Nephron progenitor cell (in vitro differentiated cells): ENCODE measurements at places on chromosomes 6 and 20.

GRCh38 chr20:18058661-18059467, 1.1 kb upstream of the OVOL2 start:
- H3K4me1 ChIP-seq: peaks cover 15% of the 10 kb centered on the region
- peak; percentile 60 for DNase-seq
- H3K4me3 ChIP-seq: peak overlapping the region; percentile 79
- peaks cover 97% of the 10 kb centered on the region for H3K27me3 ChIP-seq
- no peaks in the 10 kb centered on the region for H3K36me3 ChIP-seq

DNA sequence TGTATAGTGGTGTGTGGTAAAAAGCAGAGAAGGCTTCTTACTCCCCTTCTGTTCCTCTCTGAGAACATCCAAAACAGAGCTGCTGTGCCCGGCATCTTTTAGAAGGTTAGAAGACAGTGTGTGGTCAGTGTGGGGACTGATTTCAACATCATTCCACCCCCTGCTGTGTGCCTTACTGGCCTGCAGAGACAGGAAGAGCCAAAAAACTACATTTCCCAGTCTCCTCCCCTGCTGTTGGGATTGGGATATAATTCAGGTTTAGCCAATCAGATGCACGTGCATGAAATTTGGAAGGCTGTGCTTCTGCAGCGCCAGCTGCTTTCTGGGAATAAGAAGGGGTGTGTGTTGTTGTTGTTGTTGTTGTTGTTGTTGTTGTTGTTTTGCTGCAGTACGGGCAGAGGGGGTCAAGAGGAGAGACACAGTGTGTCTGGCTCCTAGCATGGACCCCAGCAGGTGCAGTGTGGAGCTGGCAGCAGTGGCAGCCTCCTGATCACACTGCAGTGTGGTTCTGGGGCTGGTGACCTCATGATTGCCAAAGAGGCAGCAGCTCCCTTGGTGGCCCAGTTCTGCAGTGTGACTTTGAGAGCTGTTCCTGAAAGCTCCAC, 74.7 kb downstream of the MRPL14 start:
- no peaks in the 10 kb centered on the region for H3K36me3 ChIP-seq
- H3K27ac ChIP-seq: peak overlapping the region; percentile 11
- no peak overlapping the region for H3K4me3 ChIP-seq
- peaks cover 3% of the 10 kb centered on the region for H3K27me3 ChIP-seq

GRCh38 chr6:143096403-143096802, 35.7 kb downstream of the AIG1 start:
- H3K36me3 ChIP-seq: peaks cover 6% of the 10 kb centered on the region
- DNase-seq: no peak
- H3K27ac ChIP-seq: no peak overlapping the region
- no peaks in the 10 kb centered on the region for H3K27me3 ChIP-seq
- no peak overlapping the region for H3K4me3 ChIP-seq
- no peaks in the 10 kb centered on the region for H3K4me1 ChIP-seq

GRCh38 chr6:111487661-111488060, 4.6 kb upstream of the REV3L start:
- H3K4me3 ChIP-seq: no peak overlapping the region
- H3K36me3 ChIP-seq: peaks cover 31% of the 10 kb centered on the region
- no peak for DNase-seq
- no peaks in the 10 kb centered on the region for H3K27me3 ChIP-seq
- no peak overlapping the region for H3K27ac ChIP-seq

DNA sequence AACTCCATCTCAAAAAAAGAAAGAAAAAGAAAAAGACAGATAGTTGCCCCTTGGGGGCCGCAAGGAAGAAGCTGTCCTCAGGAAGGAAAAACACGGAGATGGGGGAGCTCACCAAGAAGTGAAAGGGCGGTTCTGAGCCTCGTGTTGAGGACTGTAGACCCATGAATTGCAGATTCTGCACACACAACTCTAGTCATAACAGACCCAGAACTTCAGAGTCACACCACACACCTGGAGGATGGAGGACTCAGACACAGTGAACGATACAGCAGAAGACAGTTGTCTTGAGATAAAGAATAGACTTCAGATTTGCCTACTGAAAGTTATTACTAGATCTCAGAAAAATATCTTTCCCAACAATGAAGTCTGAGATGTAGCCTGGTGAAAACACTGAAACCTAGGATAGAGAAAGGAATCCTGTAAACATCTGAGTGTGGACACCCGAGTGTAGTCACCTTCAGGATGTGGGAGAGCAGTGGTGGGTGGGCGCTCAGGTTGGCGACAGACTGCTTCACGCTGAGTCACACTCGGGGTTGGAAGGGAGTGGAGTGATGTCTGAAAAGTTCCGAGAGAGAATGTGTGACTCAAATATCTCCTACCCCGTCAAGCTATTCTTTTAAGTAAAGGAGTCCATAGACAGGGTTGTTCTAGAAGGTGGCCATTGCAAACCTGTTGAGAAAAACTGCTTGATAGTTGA, 88.1 kb downstream of the MAP3K4 start:
- no peak overlapping the region for H3K4me3 ChIP-seq
- H3K27me3 ChIP-seq: no peaks in the 10 kb centered on the region
- no peak for DNase-seq

GRCh38 chr20:3927486-3928291, 38.5 kb downstream of the PANK2 start:
- no peak overlapping the region for H3K4me3 ChIP-seq
- DNase-seq: no peak
- peaks cover 36% of the 10 kb centered on the region for H3K36me3 ChIP-seq
- H3K27ac ChIP-seq: peak overlapping the region; percentile 64
- peaks cover 41% of the 10 kb centered on the region for H3K4me1 ChIP-seq
- H3K27me3 ChIP-seq: no peaks in the 10 kb centered on the region

DNA sequence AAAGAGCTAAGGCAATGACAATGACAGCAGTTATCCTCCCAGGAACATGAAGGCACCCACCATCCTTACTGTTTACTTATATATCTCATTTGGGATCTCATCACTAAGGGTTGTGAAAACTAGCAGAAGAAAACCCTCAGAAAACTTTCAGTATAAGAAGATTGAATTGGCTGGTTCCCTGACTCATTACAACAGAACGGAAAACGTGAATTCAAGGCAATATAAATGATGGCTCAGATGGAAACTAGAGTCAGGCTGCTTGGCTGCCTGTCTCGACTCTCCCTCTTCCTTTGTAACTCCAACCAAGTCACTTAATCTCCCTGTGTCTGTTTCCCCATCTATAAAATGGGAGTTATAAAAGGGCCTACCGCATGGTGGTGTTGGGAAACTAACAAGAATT, 387.1 kb upstream of the JARID2 start:
- H3K4me3 ChIP-seq: no peak overlapping the region
- H3K27me3 ChIP-seq: peaks cover 11% of the 10 kb centered on the region
- DNase-seq: no peak
- H3K36me3 ChIP-seq: no peaks in the 10 kb centered on the region
- no peak overlapping the region for H3K27ac ChIP-seq

- no peak overlapping the region for H3K4me3 ChIP-seq
- H3K27ac ChIP-seq: no peak overlapping the region
- H3K36me3 ChIP-seq: no peaks in the 10 kb centered on the region
- H3K27me3 ChIP-seq: no peaks in the 10 kb centered on the region
- H3K4me1 ChIP-seq: peaks cover 53% of the 10 kb centered on the region
Measured at GRCh38 chr20:50053362-50054230, 59.4 kb downstream of the UBE2V1 start.

GRCh38 chr6:130682066-130682465, 145.1 kb upstream of the SMLR1 start:
- no peaks in the 10 kb centered on the region for H3K36me3 ChIP-seq
- no peak overlapping the region for H3K27ac ChIP-seq
- H3K4me1 ChIP-seq: peaks cover 18% of the 10 kb centered on the region
- H3K4me3 ChIP-seq: no peak overlapping the region

DNA sequence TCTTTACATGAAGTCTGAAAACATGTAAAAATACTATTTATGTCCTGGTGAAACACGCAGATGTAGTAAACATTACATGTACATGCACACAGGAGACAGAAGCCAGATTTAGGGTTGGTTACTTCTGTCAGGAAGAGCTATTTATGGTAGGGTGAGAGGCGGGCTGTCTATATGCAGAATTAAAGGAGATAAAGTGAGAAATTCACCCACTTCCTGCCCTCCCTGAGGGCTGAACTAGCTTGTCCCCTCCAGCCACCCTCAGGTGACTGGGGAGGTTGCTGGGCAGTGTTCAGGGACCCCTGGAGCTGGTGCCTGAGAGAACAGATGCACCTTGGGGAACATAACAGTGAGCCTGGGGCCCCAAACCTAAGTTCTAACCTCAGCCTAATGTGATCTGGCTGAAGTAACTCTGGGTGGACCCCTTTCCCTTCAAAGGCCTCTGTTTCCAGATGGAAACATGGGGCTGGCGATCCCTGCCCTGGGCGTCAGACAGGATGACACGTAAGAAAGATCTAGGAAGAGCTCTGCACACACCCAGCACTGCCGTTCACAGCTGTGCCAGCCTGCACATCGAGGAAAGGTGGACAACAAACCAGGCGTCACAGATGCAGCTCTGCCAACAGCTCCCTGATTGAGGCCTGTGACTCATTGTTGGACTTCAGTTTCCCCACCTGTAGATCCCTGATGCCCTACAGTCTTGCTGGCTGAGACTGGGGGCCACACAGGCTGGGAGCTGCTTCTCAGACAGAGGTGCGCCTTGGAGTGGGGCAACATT, 1.3 kb downstream of the PI16 start:
- H3K36me3 ChIP-seq: no peaks in the 10 kb centered on the region
- H3K27me3 ChIP-seq: peaks cover 23% of the 10 kb centered on the region
- H3K27ac ChIP-seq: no peak overlapping the region
- H3K4me1 ChIP-seq: peaks cover 5% of the 10 kb centered on the region

- H3K4me1 ChIP-seq: no peaks in the 10 kb centered on the region
- no peak overlapping the region for H3K27ac ChIP-seq
- DNase-seq: peak; percentile 68
- peak overlapping the region; percentile 47 for H3K4me3 ChIP-seq
Measured at GRCh38 chr20:45098103-45098773, 2.7 kb downstream of the KCNS1 start.

DNA sequence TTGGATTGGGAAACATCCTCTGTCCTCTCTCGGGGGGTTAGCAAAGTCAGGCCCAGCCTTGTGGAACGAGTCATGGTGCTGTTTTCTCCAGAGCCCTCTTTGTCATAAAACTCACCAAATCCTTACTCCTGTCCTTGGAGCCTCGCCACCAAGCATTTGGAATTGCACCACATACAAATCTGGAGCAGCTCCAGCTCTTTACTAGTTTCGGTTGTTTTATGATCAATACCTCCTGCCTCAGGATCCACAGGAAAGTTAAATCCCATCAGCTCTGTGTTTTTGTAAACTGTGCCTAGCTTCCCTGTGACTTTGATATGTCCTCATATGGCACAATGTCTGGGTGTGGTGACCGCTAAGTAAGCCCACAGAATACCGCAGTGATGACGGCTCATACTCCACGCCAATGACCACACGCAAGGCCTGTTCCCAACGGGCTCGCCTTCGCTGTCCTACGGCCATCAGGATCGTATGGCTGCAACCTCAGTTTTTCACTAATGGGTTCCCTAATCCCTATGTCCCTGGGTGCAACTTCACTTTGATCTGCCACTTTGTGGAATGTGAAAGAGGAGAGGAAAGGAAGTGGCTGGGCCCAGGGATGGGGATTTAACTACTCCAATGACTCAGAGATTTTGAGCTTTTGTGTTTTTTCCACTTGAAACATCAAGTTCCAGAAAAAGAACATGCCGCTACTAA, 111.3 kb upstream of the FOXQ1 start:
- no peak overlapping the region for H3K27ac ChIP-seq
- H3K4me3 ChIP-seq: no peak overlapping the region
- H3K36me3 ChIP-seq: no peaks in the 10 kb centered on the region
- peaks cover 7% of the 10 kb centered on the region for H3K27me3 ChIP-seq

DNA sequence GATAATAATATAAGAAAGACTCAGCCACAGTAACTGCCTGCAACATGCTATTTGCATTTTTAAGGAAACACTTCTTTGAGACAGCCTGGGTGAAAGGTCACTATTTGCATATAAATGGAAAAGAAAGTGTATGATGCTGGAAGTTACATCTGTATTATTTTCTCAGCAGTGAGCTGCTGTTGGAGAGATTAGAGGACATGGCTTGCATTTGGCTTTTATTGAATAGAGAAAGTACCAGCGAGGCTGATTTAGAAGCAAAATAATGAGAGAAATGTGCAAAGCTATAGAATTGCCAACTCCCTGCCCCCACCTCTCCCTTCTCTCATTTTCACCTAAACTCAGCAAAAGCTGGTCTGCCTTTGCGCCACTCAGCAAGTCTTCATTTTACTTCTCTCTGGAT, 12.7 kb downstream of the MYT1 start:
- H3K36me3 ChIP-seq: no peaks in the 10 kb centered on the region
- DNase-seq: no peak
- no peak overlapping the region for H3K27ac ChIP-seq
- no peaks in the 10 kb centered on the region for H3K4me1 ChIP-seq
- no peak overlapping the region for H3K4me3 ChIP-seq

- peaks cover 30% of the 10 kb centered on the region for H3K4me1 ChIP-seq
- peaks cover 3% of the 10 kb centered on the region for H3K27me3 ChIP-seq
- H3K4me3 ChIP-seq: peak overlapping the region; percentile 71
- H3K36me3 ChIP-seq: peaks cover 20% of the 10 kb centered on the region
- H3K27ac ChIP-seq: peak overlapping the region; percentile 96
Measured at GRCh38 chr6:125918681-125919566, 37.6 kb upstream of the HINT3 start.

DNA sequence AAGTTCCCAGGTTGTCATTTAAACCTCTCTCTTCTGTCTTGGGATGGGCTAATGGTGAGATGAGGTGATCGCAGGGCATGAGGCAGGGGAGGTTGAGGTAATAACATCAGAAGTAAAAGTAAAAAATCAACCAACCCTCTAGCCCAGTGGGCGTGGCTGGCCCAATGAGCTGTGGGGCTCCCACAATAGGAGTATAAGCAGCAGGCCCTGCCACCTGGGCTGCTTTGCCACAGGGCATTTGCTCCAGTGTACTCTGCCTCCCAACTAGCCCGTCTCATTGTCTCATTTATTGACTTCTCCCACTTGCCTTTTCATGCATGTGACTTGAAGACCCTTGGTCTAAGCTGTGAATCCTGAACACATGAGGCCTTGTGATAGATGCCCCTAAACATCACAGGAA, 62.8 kb downstream of the PHACTR3 start:
- no peak overlapping the region for H3K4me3 ChIP-seq
- H3K27me3 ChIP-seq: peaks cover 6% of the 10 kb centered on the region
- H3K4me1 ChIP-seq: no peaks in the 10 kb centered on the region
- no peaks in the 10 kb centered on the region for H3K36me3 ChIP-seq
- DNase-seq: no peak

DNA sequence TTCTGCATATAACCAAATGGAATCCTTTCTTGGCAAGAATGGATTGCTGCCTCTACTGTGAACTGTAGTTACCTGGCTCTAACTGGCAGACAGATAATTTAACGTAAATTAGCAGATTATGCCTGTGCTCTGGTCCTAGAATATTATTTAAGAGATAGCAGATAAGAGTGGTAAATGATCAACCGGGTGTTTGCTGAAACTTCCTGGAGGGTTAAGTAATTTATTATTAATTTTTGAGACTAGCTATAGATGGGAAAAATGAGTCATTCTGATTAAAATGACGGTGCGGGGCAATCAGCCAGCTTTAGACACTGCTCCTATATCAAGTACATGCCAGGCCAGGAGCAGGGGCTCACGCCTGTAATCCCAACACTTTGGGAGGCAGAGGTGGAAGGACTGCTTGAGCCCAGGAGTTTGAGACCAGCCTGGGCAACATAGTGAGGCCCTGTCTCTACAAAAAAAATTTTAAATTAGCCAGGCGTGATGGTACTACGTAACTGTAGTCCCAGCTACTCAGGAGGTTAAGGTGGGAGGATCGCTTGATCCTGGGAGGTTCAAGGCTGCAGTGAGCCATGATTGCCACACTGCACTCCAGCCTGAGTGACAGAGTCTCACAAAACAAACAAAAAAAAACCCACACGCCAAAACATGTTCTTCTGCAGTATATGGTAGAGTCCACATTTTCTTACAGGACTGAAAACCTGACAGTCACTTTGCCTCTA, 22.6 kb downstream of the B4GALT5 start:
- no peak for DNase-seq
- peak overlapping the region; percentile 51 for H3K27ac ChIP-seq
- H3K4me3 ChIP-seq: no peak overlapping the region
- peaks cover 53% of the 10 kb centered on the region for H3K4me1 ChIP-seq
- H3K36me3 ChIP-seq: no peaks in the 10 kb centered on the region
